ENCODE measurements at places on chromosomes 13 and 19. TPM values are rescaled to one million over a fixed set of nuclear protein-coding genes. Genes with fewer than 3 reads are reported as not detected.

RGCC gene
- total RNA-seq: not detected

GRCh38 chr19:40718774-40719391, 2.0 kb downstream of the ITPKC start:
- no peaks in the 10 kb centered on the region for H3K36me3 ChIP-seq
- no peak for DNase-seq

- peak overlapping the region; percentile 99 for H3K4me3 ChIP-seq
- no peak for DNase-seq
- no peaks in the 10 kb centered on the region for H3K27me3 ChIP-seq
- H3K27ac ChIP-seq: no peak overlapping the region
These were observed 2.2 kb downstream of the ANKRD10 start for GRCh38 chr13:110912651-110913051.

GRCh38 chr13:94303644-94304174, 175.8 kb downstream of the DCT start:
- DNase-seq: no peak
- H3K4me1 ChIP-seq: peaks cover 14% of the 10 kb centered on the region
- no peak overlapping the region for H3K27ac ChIP-seq
- no peaks in the 10 kb centered on the region for H3K36me3 ChIP-seq
- H3K27me3 ChIP-seq: no peaks in the 10 kb centered on the region
